ENCODE measurements at places on chromosomes 7 and 10. TPM values are rescaled to one million over a fixed set of nuclear protein-coding genes. Genes with fewer than 3 reads are reported as not detected.

NKX1-2 gene
- not detected for total RNA-seq

- no peak for DNase-seq
These were observed 40.0 kb upstream of the AGBL3 start for GRCh38 chr7:134946260-134946659.

DNA sequence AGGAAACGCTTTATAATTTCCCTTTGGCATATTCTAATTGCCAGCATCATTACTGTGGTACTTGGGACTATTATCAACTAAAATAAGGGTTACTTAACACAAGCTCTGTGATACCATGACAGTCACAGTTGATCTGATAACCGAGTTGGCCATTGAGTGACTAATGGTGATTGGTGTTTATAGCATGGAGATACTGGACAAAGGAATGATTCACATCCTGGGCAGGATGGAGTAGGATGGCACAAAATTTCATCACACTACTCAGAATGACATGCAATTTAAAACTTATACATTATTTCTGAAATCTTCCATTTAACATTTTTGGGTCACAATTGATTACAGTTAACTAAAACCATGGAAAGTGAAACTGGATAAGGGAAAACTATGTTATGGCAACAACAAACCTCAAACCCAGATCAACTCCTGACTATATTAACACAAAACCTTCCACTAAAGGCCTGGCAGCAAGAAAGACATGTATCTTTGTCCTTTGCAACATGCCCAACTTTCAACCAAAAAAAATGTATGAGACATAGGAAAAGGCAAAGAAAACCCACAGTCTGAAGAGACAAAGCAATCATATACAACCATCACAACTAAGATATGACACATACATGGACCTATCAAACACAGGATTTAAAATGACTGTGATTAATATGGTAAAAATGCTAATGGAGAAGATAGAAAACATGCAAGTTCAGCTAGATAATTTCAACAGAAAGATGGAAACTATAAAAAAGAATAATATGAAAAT is 208.5 kb upstream of the NRP1 start:
- no peak for DNase-seq

DNA sequence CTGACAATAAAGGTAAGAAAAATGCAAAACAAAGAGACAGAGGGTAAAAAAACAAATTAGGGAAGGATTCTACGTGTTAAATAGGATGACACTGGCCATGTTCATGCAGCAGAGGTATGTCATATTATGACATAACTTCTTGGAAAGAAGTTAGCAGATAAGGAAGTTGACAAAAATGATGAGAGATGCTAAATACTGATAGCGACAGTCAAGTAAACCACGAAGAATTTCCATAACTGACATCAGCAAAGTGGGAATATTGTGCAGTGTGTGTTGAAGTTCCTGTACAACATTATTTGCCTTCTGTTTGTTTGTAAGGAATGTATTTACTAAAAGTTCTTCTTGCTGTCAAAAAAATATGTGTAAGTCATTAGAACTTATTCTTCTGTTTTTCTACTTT is 29.5 kb downstream of the MDH2 start:
- DNase-seq, result no peak

GPR15LG gene
- not detected for total RNA-seq

- DNase-seq, result peak; percentile 86
These were observed 871 bp upstream of the GTF2IRD1 start for GRCh38 chr7:74452748-74453321.

FEZF1 gene
- total RNA-seq, result not detected

DNA sequence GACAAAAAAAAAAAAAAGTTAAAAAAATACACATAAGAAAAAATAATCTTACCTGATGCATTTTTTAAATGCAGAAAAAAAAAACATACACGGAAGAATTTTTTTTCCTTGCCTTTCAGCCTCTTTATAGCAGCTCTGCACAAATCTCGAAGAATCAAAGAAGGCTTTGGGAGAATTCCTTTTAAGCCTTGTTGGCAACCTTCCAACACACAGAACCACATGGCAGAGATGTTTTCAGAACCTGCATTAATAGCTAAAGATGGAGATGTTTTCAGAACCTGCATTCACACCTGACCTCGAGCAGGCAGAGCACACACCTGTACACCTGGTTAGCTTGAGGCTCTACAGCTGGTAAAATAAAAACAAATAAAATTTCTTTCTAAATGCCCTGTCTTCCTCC is 65.6 kb downstream of the DOCK4 start:
- no peak for DNase-seq

- DNase-seq, result no peak
These were observed 33.7 kb downstream of the MGMT start for GRCh38 chr10:129500617-129501339.

GRCh38 chr7:105122619-105123018 is 108.6 kb downstream of the KMT2E start:
- DNase-seq, result no peak
